ENCODE measurements at places on chromosomes 2 and 18.

- DNase-seq: peak; percentile 95
Observed at GRCh38 chr2:56008661-56009431, 85.3 kb upstream of the EFEMP1 start.

DNA sequence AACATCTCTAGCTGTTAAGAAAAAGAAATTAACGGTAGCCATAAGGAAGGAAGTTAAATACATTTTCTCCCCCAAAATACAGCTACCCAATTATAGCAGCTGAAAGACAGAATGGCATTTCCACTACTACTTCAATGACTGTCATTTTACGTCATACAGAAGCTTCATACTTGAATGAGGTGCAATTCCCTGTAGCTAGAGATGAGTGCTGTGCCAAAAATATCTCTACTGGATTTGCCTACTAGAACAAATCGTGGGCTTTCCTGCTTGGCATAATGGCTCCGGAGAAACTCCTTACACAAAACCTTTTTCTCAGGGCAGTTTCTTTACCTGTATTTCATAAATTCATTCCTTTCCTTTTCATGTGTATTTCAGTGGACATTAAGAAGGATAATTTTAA lies 36.3 kb upstream of the NRXN1 start:
- DNase-seq: no peak

GRCh38 chr2:33131749-33132148 lies 185.0 kb downstream of the LTBP1 start:
- DNase-seq: no peak

GRCh38 chr2:138336146-138336545 lies 165.4 kb upstream of the SPOPL start:
- DNase-seq: no peak

DNA sequence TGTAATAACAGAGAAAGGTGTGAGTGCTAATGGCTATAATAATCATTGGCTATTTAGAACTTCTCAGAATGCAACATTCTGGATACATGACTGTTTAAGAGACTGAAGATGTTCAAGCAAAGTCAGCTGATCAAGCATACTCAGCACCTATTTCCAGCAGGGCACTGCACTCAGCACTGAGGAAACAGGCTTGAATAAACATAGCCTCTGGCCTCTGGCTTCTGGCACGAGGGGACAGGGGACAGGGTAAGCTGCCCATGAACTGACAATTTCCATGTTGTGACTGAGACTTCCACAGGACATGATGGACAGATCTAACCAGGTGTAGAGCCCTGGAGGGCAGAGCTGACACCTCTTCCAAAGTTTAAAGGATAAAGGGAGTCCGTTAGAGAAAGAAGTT lies 1.3 kb downstream of the MARCO start:
- no peak for DNase-seq

GRCh38 chr2:105287692-105288091 lies 41.8 kb downstream of the TGFBRAP1 start:
- peak; percentile 48 for DNase-seq

DNA sequence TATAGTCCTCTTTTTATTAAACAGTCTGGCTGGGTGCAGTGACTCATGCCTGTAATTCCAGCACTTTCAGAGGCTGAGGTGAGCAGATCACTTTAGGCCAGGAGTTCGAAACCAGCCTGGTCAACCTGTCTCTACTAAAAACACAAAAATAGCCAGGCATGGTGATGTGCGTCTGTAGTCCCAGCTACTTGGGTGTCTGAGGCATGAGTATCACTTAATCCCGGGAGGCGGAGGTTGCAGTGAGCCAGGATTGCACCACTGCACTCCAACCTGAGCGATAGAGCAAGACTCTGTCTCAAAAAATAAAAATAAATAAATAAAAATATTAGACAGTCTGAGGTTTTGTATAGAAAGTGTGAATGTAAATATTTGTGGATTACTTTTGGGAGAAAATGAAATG lies 17.8 kb downstream of the XRCC5 start:
- no peak for DNase-seq

DNA sequence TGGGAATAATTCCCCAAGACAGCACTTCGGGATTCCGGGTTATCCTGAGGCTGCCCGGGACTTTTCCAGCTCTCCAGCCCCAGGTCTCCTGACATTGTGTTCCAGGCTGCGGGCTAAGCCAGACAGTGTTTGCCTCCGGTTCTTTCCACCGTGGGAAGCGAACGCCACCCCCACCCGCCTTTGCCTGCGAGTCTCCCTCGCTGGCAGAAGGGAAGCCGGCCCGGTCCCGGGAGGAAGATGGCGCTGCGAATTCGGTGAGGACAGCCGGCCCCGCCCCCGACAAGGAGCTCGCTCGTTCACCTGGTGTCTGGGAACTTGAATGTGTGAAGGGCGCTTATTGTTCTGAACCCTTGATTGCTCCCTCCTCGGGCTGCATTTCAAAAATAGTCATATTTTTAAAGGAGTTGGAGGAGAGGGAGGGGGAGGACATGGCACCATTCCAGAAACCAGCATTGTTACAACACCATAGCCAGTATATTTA lies 2.9 kb downstream of the LRATD1 start:
- DNase-seq: peak; percentile 29

GRCh38 chr18:10329101-10329500 lies 125.3 kb upstream of the APCDD1 start:
- DNase-seq: peak; percentile 4

DNA sequence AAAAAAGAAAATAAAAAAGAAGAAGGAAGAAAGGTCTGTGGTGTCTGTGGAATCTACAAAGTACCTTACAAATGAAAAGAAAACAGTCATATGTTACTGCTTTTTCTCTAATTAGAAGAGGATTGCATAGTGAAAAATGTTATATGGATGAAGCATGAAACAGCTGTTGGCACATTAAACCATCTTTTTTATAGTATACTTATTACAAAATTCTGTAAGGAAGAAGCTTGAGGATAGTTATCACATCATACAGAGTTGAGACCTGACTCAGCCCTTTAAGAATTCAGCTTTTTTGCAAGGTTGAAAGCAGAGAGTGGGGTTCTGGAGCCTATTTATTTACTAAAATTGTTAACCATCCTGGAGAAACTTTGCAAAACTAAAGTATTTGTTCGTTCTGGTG lies 222.7 kb downstream of the PHLPP1 start:
- DNase-seq: peak; percentile 50

GRCh38 chr2:15919716-15920434 lies 20.5 kb upstream of the MYCN start:
- DNase-seq: no peak

DNA sequence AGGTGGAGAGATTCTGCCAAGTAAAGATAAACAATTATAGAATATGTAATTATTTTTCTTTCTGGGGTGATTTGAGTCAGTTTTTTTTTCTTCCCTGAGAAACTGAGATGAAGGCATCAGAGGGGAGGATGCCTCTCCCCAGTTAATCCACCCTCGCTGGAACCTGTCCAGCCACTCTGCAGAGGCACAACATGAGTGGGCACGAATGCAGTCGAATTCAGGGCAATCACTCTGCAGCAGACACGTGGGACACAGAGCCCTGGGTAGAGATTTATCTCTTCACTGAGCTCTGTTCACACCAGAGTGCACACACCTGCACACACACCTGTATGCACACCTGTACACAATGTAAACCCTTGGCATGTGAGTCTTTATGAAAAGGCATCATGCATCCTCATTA lies 154.2 kb downstream of the DCDC2C start:
- no peak for DNase-seq

GRCh38 chr2:229237270-229237669 lies 33.8 kb downstream of the PID1 start:
- DNase-seq: no peak

DNA sequence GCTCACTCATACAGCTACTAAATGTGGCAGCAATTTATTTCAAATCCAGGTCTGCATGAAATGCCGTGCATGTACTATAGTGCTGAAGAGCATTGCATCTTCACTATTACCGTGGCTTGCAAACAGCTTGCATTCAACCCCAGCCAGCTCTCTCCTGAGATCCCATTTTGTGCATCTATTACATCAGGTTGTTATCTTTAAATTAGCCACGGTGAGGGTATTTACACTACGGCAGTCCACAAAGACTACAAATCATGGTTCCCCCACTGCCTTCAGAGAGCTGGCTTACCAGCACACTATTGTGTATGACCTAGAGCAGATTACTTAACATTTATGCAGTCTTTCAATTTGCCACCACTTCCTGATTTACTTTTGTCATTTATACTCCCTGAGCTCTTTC lies 621.3 kb upstream of the LRATD1 start:
- DNase-seq: no peak

GRCh38 chr2:28904295-28904694 lies 9.8 kb downstream of the WDR43 start:
- peak; percentile 47 for DNase-seq

DNA sequence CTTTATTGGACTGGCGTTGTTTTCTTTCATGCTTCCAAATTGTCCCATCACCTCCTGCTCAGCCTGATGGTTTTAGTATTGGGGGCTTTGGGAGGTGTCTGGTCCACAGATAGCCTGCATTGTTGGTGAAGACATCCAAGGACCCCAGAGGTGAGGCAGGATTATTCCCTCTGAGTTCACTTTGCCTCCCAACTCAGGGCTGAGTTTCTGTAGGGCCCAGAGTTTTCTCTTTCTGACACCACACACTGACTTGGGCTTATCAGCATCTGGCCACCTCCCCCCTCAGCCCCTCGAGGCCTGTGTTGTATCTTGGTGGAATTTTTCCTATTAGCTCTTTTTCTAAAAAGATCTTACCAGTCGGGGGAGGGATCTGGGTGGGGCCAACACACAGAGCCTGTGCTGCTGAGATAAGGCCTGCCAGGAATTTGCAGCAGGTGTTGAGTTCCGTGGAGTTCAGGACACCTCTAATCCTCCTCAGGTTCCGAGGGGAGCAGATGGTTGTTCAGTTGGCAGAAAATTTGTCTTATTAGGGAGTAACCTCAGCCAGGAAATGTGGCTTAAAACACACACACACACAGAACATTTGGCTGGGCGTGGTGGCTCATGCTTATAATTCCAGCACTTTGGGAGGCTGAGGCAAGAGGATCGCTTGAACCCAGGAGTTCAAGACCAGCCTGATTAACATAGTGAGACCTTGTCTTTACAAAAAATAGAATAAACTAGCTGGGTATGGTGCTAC lies 7.3 kb downstream of the EMILIN2 start:
- DNase-seq: peak; percentile 28

GRCh38 chr2:5562426-5562825 lies 129.8 kb upstream of the SOX11 start:
- DNase-seq: no peak

- DNase-seq: no peak
Observed at GRCh38 chr2:95317123-95317500, 20.0 kb downstream of the KCNIP3 start.

GRCh38 chr2:217269701-217270484 lies 410.0 kb upstream of the TNP1 start:
- DNase-seq: no peak

DNA sequence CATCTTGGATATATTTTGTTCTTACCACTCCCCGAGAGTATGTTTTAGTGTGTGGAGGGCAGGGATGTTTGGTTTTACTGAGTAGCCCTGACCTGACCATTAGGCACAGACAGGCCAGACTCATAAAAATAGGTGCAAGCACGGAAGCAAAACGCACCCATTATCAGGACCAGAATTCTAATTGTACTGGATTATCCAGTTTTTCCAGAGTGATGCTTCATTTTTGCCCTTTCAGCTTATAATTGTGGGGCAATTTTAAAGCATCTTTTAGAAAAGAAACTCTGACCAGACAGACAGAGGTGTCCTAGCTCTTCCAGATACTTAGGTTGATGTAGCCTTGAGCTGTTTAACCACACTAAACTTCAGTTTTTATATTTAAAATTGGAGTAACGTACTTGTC lies 4.4 kb downstream of the NCOA1 start:
- no peak for DNase-seq

DNA sequence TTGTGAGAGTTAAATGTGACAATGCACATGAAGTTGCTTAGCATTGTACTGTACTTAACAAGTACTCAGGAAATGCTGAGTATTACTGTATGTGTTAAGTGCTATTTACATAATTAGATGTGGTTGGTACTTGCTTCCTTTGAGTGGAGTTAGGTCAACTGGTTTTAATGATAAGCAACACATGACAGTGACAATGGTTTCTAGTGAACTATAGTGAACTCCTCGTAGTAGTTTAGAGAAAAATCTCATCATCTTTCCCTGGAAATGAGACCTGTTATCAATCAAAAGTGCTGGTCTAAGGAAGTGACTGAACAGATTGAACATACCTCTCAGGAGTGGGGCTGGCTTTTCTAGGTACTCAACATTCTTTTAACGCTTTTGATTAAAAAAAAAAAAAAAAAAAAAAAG lies 29.2 kb upstream of the ZDBF2 start:
- DNase-seq: no peak

- DNase-seq: no peak
Observed at GRCh38 chr2:66536290-66536673, 101.4 kb downstream of the MEIS1 start.

DNA sequence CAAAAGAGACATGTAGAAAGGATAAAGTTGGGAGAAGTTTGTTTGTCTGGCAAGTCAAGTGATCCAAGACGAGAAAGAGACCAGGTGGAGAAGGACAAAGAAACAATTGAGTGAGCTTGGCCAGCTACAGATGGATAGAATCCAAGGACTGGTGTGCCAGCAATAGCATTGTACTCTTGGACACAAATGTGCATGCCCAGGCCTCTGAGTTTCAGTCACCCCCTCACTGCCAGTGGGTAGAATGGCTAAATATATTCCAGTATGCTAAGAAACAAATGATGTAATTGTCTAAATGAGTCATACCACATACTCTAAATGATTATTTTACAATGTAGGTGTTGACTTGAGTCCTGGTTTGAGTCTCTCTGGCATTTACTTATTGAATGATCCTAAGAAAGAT lies 881.3 kb downstream of the LRRTM4 start:
- no peak for DNase-seq

DNA sequence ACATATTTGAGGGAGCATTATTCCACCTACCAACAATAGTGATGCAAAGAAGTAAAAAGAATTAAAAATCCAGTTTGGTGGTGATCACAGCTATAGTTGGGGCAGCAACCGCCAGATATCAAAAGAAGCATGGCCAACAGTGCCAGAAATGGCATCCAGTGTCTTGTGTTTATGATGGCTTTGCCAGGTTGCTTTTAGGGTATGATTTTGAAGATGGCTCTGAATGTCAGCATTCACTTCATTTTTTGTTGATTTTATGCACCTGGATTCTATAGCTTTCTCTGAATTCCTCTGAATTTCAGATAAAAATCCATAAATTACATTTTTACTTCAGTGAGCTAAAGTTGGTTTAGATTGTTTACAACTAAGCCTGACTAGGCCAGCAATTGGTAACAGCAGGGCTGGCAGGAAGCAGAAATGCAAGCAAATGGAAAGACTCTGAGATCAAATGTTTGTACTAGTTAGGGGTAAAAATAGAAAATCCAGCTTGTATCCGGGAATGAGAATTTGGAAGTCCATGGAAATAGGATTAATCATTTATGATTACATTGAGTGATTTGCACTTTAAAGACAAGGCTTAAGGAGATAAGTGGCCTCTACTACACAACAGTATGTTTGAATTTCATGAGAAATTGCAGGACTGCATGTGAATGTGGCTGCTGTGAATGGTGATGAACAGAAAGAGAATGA lies 40.4 kb downstream of the COL3A1 start:
- peak; percentile 55 for DNase-seq

Data from cardiac fibroblast (primary cell).